ENCODE measurements at places on chromosomes 3 and 15.

DNA sequence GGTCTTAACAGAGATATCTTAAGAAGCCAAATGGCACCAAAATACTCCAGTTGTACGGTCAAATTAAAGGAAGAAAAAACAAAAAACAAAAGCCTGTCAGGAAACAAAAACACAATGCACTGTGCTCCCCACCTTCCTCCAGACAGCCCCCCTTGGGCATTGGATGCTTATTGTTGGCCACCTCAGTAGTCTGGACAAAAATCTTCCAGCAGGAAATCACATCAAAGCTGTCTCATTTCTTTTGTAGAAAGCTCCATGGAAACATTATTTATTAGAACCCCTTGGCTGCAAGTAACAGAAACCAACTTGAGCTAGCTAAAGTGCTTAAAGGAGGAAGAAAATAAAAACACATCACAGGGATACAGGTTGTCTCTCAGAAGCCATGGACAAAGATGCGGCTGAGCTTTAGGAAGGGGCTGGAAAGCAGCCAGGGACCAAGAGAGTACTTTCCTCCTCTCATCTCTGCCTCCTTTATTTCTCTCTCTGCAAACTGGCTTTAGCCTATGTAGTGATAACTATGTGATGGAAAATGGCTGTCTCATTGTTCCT is 651.5 kb upstream of the ADAMTS9 start:
- no peak for DNase-seq

DNA sequence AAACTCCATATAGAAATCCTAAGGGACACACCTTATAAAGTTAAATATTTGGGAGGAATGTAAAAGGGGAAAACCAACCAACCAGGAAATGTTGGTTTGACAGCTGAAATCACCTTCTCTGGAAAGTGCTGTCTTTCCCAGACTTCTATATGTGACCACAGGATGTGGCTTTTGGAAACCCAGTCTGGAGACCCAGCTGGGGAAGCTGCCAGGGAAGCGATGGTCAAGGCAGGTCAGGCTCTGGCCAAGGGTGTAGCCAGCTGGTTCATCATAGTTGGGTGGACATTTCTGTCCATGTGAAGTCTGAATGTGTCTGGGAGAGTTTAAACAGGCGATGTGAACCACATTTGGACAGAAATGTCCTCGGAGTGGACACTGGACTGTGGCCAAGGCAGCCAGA is 73.9 kb downstream of the ARNT2 start:
- peak; percentile 67 for DNase-seq

- DNase-seq, result no peak
Measured at GRCh38 chr3:29281094-29281343, 148 bp downstream of the RBMS3 start.

DNA sequence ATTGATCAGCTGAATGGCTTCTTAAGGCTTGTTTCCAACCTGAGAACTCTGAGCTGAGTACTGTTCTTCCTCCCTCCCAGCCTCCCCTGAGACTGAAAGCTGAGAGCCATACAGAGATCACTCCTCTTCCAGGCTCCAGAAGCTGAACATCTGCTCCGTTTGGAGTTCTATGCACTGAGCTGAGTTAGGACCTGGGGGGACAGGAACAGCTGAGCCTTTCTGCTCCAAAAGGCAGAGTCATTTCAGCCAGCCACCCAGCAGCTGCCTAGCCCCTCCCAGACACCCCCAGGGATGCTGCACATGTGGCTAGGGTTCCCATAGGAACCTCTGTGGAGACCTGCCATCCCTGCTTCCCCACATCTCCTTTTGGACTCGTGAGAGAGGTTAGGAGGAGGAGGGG is 64.2 kb upstream of the GLCE start:
- DNase-seq, result no peak

- DNase-seq, result no peak
Measured at GRCh38 chr3:115689928-115690327, 66.6 kb downstream of the GAP43 start.

- no peak for DNase-seq
Measured at GRCh38 chr3:142022381-142022780, 127.0 kb downstream of the TFDP2 start.

DNA sequence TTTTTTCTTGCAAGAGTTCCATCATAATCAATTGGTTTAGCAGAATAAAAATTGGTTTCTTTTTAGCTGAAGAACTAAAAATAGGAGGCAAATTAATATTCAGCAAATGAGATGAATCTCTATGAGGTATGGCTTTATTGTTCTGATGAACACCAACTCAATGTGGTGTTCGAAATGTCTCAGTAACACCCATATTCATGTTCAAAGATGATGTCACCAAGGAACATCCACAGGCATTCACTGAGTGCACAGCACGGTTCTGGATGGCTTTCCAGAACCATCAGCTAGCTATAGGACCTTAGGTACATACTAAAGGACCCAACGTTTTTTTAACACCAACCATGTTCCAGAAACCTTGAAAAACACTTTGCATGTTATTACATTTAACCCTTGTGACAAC is 42.7 kb downstream of the CCNL1 start:
- DNase-seq, result no peak

- no peak for DNase-seq
Measured at GRCh38 chr3:26592451-26592850, 30.1 kb upstream of the LRRC3B start.

DNA sequence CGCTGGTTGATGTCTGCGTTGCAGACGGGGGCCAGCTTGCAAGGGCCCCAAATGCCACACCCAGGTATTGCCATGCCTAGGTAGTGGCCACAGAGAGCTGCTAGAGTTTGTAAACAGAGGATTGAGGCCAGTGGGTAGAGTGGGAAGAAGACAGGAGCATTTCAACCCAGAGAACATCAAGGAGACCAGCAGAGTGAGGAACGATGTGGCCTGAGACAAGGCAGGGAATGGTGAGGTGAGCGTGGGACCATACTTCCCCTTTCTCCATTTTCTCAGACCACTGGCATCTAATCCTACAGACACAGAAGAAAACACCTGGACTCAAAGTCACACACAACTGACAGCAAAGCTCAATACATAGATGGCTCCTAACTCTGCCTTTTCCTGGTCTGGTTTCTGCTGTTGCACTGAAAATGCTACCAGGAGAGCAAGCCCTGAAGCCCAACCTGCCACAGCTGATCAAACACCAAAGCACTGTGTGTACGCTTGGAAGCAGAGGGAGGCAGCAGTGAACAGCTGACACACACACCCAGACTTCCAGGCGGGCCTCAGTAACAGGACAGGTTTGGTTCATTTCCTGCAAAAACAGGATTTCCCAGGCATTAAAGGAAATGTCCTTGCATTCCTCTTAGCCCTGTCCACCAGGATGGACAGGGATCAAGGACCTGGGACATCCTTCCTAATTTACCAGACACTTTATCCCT is 1.6 kb downstream of the FAM174B start:
- no peak for DNase-seq

GRCh38 chr3:61686228-61686648 is 124.9 kb downstream of the PTPRG start:
- no peak for DNase-seq

- no peak for DNase-seq
Measured at GRCh38 chr3:71398157-71398836, 185.2 kb downstream of the FOXP1 start.

- DNase-seq, result no peak
Measured at GRCh38 chr3:139299261-139300132, 44.3 kb upstream of the MRPS22 start.

GRCh38 chr3:83500422-83500821 is 1458.4 kb upstream of the CADM2 start:
- no peak for DNase-seq

DNA sequence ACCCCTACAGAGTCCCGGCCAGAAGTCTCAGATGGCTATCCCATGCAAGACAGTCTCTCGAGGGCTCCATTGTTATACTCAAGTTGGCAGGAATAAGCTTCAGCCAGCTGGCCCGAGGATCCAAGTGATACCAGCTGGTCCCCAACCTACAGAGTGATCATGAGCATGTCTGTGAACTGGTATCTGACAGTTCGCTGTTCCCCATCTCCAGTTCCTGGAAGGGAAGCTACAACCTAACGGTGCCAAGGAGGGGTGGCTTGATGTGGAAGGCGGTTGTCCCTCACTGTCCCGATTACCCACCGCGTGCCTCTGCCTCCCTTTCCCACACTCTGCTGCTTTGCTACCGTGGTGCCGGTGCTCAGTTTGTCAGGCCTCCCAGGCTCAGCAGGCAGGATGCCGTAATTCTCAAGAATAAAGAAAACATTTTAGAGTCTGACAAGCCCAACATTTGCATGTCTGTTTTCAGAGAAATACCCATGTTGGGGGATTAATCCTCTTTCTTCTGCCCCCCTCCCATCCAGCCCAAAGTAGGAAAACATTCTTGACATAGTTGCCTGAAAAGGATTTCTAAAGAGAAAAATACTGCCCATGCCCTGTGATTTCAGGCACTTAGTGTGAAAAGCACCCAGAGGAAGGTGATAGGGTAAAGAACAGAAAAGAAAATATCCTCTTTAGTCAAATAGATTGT is 49.4 kb upstream of the HES1 start:
- DNase-seq, result no peak

DNA sequence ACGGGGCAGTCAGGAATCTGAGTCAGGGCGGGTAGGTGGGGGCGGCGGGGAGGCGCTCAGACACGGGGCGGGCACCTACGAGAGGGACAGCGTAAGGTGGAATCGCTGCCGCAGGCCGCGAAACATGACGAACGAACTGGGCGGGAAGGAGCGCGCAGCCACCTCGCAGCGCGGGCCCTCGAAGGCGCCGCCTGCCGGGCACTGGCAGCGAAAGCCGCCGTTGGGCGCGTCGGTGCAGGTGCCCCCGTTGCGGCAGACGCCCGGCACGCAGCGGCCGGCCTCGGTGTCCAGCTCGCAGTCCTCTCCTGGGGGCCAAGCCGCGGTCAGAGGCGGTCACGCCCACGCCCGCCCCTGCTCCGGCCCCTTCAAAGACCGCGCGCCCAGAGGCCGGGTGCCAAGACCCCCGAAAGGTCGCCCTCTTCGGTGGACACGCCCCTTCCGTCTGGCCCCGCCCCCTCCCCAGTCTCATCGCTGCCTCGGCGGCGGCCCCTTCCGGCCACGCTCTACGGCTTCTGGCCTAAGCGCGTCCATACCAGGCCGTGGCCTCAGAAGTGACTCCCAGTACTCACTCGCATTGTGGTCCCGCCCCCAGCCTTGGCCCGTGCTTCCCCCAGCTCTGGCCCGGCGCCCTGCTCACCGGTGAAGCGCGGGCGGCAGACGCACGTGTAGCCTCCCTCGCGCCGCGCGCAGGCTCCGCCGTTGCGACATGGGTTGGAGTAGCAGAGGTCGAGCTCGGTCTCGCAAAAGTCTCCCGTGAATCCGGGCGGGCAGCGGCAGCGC is 6.4 kb downstream of the CELSR3 start:
- no peak for DNase-seq

DNA sequence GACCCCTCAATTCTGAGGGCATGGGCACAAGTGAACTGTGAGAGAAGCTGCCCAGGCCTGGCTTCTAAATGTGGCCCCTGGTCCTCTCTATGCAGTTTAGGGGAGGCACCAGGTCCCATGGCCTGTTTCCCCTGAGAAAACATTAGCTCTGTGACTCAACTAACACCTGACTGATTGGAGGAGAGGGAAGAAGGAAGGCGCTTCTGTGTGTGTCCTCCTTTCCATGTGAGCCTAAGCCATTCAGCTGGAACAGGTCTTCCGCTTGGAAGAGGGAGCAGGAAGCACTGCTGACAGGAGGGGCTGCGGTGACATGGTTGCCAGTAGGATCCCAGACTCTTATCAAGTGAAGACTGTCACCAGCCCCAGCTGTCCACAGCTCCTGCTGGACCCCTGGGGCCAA is 79.5 kb downstream of the MYLK start:
- no peak for DNase-seq

GRCh38 chr15:38520035-38520434 is 44.6 kb downstream of the RASGRP1 start:
- no peak for DNase-seq

DNA sequence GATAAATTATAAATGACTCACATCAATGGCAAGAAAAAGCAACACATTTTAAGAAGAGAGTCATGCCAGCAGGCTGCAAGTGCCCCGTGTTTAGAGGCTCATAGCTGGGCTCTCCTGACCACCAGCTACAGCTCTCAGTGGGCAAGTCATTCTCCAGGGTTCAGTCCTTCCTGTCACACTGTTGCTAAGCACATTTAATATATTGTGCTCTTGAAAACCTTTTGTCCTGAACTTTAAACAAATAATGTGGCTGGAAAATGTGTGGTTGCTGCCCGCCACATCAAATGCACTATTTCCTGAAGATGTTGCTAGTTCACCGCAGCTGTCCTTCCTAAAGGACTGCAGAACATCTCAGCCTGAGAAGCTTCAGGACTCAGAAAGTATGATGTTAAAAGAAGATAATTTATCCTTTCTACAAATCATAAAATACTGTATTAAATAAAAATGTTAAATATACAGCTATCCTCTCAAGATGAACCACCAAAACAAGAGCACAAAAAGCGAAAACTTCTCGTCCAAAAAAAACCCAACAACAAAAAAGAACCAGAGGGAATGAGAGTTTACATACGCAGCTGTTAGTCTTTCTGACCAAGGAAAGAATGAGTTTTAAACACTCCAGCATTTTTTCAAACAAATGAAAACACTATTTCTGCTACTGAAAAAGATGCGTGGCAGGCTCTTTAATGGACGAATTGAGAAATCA is 951 bp downstream of the TARS3 start:
- DNase-seq, result no peak

DNA sequence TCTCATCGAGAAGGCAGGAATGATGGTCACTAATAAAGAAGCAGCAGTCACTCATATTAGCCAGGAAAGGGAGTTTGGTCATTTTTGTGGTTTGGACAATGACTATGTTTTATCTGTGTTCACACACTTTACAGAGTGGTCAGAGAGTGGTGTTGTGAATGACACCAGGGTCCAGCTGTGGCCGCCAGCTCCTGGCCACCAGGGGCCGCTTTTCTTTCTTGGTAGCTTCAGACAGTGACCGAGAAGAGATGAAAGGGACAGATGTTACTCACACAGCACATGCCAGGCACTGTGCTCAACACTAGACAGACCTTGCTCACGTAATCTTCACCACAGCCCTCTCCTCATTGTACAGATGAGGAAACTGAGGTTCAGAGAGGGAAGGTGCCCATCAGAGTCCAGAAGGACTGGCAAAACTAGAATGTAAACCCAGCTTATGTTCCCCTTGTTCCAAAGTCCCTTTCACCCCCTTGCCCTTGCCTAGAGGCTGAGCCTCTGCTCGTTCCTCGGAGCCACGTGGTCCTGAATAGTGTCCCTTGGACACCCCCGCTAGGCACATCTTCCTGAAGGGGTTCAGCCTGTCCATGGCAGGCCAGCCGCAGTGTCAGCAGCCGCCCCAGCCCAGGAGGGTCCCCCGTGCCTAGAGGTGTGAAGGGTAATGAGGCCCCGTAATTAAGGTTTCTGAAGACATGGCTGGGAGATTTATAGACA is 55.6 kb downstream of the CYP11A1 start:
- DNase-seq, result no peak

DNA sequence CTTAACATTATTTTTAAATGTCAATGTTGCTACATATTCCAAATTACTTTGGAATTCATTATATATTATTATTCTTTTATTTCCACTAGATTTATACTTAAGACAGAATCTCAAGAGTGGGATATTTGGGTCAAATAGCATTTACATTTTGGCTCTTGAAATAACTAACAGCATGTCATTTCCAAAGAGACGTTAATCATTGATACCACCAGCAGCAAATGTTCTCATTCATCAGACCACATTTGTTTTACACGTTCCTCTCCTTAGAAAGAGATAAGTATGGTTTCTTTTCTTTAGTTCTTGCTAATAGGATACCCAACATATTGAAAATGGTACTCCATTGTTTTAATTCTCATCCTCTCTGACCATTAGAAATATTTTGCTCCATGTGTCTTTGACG is 229.8 kb downstream of the LPP start:
- DNase-seq, result no peak

- peak; percentile 27 for DNase-seq
Measured at GRCh38 chr3:53196575-53197407, 35.8 kb downstream of the PRKCD start.
